ENCODE measurements at places on chromosomes 3 and 15.

- DNase-seq, result no peak
These were observed 52.5 kb downstream of the OXNAD1 start for GRCh38 chr3:16317561-16317945.

DNA sequence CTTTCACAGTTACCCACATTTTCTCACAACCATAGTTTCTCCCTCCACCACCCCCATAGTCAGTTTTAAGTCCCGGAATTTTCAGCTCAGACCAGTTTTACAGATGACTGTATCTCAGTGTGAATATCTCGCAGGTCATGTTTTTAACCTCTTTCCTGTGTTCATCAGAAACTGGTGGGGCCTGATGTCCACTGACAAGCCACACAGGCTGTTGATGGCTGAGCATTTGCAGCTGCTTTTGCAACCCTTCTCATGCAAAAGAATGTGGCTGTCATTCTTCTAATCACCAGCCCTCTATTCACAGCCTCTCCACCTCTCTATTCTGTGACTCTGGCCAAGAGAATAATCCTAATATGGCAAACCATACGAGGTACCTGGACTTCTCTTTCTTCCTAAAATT lies 8.5 kb downstream of the GYG1 start:
- no peak for DNase-seq

DNA sequence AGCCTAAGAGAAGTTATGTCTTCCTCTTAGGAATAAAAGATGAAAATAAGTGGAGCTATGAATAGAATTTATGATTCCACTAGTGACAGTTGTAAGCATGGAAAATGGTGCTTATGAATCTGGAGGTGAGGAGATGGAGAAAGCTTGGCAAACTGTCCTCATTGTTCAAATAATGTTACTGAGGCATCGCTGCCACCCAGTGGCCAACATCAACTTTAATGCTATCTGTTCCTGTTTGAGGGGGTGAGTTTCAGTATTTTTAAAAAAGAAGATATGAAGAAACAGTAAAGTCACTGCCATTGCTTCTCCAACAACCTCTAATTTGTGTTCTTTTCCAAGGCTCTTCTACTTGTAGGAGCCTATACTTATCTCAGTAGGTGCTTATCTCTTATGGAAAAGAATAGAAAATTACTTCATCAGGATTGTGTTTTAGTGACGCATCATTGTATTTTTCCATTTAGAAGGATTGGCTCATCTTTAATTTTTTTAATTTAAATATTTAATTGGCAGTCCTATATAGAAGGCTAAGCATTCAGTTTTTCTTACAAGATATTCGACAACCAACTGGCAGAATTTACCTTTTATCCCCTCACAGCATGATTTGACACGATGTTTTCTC lies 260.4 kb upstream of the P2RY1 start:
- DNase-seq, result no peak

- no peak for DNase-seq
These were observed 7.6 kb upstream of the FOXB1 start for GRCh38 chr15:59996298-59997041.

DNA sequence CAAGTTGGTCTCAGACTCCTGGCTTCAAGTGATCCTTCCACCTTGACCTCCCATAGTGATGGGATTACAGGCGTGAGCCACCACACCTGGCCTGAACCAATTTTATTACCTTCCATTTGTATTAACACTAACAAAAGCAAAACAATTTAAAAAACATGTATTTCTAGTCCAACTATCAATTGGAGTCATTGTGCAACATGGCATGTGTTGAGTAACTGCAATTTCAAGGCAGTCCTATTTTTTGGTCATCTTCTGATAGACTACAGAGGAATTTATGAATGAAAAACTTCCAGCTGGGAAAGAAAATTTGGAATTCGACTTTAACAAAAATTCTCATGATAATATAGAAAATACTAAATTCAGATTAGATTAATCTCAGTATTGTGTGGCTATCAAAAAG lies 16.8 kb downstream of the SPTSSB start:
- DNase-seq, result no peak

- DNase-seq, result no peak
These were observed 8.1 kb downstream of the EDEM1 start for GRCh38 chr3:5195605-5196004.

- DNase-seq, result no peak
These were observed 218.7 kb downstream of the FEZF2 start for GRCh38 chr3:62154457-62155148.

- DNase-seq, result no peak
These were observed 23.4 kb downstream of the AMOTL2 start for GRCh38 chr3:134350861-134351311.

GRCh38 chr3:188242436-188243123 lies 88.6 kb downstream of the LPP start:
- DNase-seq, result no peak

- no peak for DNase-seq
These were observed 271.8 kb downstream of the ZIC1 start for GRCh38 chr3:147680837-147681483.

DNA sequence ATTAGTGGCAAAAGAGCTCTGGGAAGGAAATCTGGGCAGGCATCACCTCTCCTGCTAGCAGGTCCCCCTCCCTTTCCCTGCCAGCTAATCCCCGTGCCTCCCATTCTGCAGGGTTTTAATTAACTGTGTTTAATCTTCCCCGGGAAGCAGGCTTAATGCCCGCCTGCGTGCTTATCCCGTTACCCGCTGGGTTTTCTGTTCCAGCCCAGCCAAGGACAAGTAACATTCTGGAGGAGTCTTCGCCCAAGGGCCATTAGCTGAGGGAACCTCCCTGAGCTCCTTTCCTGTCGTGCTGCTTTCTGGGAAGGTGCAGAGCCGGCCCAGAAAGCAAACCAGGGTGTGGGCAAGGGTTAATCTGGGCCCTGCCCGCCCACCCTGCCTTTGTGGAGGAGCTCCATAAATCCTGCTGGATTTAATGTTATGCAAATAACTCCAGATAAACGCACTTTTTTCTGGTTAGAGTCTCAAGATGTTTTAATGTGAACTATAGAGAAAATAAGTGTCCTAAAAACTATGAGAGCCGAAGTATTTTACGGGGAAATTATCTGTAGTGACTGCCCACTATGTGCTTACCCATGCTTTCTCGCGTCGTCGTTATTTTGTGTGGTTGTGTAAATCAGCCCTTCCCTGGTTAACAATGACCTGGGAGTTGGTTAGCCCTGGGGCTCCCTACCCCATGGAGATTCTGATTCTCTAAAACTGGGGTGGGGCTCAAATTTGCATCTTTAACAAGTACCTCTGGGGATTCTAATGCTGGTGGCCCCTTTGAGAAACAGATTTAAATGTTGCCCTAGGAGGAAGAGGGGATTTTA lies 25.9 kb downstream of the TRIM71 start:
- DNase-seq, result peak; percentile 80

- no peak for DNase-seq
These were observed 733.5 kb downstream of the NTRK3 start for GRCh38 chr15:87522997-87523396.

DNA sequence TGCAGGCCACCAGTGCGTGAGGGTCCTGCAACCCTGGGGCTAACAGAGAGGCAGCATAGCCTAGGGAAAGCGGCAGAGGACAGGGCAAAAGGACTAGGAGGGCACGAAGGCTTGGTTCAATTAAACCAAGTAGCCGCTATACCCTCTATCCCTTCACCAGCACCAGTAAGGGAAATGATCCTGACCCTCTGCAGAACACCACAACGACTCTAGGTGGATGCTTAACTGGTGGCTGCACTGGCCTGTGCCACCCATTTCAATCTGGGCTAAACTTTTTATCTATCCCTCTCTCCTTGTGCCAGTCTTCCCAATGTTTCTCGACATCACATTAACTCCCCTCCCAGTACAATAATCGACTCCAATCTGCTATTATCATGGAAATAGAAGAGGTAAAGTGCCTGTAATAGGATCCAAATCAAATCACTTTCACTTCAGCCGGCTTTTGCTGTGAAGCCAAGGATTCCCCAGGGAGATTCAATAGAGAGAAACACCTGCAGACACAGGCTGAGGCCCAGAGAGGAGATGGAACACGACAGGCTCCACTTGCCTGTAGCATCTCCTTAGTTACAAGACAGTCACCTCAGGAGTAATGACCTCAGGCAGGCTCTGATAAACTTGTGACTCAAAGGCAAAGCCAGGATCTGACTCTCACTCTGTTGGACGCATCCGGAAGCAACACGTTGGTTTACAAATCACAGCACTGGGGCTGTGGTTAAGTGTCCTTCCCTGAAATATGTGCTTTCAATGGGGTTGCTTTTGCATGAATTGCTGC lies 791.6 kb upstream of the ARRDC4 start:
- DNase-seq, result peak; percentile 28

All from NCI-H524 treated with DMSO at 0.1 percent for 48 hours (cell line).